Stimulated activated CD4-positive, alpha-beta T cell treated with anti-CD3 and anti-CD28 coated beads, Interleukin-1b, Interleukin-23, amount 100 ng/mL, for 1 hour (primary cell): ENCODE measurements at places on chromosomes 2 and 18.

- DNase-seq, result no peak
Observed at GRCh38 chr18:286515-287310, 18.9 kb upstream of the THOC1 start.

- DNase-seq, result no peak
Observed at GRCh38 chr18:57891707-57892391, 88.7 kb upstream of the ATP8B1 start.

DNA sequence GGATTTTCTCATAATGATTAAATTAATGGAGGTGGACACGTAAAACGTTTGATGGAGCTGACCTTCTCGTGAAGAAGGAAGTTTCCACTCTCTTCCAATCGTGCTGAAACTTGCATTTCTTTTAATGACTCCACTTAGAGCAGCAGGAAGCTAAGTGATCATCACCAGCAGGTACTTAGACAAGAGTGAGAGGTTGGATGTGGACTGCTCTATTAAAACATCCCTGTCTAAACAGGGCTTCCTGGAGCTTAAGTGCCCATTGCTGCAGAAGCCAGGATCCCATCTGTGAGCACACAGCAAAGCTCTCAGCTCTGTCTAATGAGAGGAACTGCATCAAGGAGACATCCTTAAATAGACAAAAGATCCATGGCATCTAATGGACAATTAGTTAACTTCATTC, 1539.5 kb upstream of the CELF4 start:
- no peak for DNase-seq

DNA sequence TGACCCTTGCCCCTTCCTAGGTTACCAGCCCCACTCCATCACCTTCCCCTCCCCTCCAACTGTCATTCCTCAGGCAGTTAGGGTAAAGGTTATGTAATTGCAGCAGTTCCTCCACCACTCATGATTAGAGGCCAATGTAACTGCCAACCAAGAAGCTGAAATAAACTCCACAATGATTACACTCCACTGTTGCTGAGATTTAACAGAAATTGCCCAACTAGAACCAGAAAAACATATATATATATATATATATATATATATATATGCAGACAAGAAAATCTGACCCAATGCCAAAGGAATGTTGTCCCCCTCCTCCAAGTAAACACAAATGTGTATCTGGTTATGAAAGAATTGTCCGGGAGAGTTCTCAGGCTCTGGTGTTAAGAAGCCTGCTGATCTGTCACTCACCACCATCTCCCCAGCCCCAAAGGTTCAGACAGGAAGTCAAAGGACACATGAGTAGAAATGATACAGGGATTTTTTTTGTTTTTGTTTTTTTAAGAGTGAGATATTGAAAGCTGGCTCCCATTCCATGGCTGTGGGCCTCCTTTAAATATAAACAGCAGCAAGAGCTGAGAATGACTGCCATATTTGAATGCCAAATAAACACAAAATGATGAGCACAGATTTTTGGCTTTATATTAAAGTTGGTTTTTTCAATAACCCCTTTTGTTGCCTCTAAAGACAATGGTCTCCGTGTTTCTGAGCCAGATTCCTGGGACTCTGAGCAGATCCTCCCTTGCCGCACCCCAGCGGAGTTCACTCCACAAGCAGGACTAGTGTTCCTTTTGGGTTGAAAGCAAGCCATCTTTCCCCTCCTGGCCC, 127.2 kb upstream of the MAPRE2 start:
- DNase-seq, result no peak

- DNase-seq, result no peak
Observed at GRCh38 chr2:147242445-147242844, 602.4 kb upstream of the ACVR2A start.

DNA sequence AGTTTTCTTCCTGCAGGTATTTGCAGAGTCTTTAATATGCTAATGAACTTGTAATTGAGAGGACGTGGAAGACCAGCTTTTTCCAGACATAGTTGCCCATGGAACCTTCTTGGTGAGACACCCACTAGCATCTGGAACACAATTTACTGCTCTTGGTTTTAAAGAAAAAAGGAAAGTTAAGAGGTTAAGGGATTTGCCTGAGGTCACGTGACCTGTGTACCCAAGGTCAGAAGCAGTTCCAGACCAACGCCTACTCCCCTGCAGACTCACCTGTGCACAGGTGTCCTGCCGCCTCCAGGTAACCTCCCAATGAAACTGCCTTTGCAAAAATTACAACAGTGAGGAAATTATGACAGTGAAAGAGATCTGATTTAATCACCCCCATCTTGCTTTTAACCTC, 172.7 kb downstream of the ANAPC1 start:
- DNase-seq, result no peak

- no peak for DNase-seq
Observed at GRCh38 chr2:124604940-124605339, 579.9 kb downstream of the CNTNAP5 start.

- no peak for DNase-seq
Observed at GRCh38 chr2:185507719-185508118, 230.9 kb upstream of the FSIP2 start.

GRCh38 chr2:112790305-112790704, 6.0 kb upstream of the IL1A start:
- DNase-seq, result no peak
